ENCODE measurements at places on chromosomes 1 and 21.
A peak's percentile ranks its signal among the peaks of the same experiment; 100 is the strongest.

GRCh38 chr1:149846042-149846441 lies 53.3 kb upstream of the BOLA1 start:
- no peak for DNase-seq

DNA sequence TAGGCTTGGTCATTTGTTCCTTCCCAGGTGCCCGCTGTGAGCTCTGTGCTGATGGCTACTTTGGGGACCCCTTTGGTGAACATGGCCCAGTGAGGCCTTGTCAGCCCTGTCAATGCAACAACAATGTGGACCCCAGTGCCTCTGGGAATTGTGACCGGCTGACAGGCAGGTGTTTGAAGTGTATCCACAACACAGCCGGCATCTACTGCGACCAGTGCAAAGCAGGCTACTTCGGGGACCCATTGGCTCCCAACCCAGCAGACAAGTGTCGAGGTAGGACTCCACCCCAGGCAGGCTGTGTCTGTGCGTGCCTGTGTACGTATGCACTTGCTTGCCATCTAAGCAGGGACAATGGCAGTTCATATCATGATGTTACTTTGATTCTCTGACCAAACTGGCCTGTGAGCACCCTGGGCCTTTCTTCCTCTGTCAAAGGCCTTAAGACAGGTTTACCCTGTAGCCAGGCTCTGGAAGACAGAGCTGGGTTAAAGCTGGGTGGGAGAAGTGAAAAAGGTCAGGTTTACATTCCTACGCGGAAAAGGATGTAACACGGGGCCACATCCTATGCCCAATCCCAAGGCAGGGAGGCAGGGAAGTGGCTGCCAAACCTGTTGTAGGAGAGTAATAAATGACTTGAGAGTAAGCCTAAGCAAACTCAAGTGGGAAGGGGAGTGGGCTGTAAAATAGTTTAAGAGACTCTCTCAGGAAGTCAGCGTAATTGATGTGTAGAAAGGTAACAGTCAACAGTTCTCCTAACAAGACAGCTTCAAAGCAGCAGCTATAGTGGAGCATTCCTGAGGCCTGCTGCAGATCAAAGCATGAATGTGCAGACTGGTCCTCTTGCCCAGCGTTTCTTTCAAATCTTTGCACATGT lies 42.5 kb downstream of the LAMC2 start:
- no peak for DNase-seq

DNA sequence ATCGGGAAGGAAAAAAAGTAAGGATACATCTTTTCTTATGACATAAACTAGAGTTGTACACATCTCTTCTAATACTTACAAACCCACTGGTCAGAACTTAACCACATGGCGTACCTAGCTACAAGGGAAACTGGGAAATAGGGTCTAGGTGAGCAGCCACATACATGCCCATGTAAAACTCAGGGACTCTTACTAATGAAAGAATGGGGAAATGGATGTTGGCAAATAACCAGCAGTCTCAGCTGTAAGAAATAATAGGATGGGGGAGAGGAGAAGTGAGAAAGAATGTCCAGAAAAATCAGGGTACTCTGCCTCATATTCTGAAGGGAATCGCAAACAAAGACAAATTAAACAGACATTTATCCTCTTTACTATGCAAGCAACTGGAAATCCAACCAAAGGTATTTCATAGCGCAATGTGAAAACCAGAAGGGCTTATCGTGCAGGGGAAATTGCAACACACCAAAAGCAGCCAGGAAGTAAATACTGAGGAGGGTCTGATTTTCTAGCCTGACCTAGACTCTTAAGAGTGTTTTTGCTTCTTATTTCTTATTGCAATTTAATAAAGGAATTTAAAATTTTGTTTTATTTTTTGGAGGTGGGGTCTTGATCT lies 17.5 kb downstream of the GTF2B start:
- DNase-seq, result no peak

DNA sequence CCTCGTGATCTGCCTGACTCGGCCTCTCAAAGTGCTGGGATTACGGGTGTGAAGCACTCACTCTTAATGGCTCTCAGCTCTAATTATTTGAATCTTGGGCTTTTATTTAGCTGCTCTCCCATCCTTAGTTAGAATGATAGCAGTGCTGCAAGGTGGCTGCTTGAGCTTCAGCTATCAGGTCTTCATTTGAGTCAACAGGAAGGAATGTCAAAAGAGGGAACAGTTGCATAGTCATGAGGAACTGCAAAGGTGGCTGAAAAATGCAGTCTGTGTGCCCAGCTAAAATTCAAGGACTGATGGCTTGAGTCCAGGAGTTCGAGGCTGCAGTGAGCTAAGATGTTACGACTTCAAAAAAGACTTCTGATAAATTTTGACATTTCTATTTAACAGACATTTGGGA lies 55.6 kb downstream of the UCK2 start:
- no peak for DNase-seq

GRCh38 chr1:17008208-17008855 lies 3.4 kb downstream of the ATP13A2 start:
- DNase-seq, result no peak

DNA sequence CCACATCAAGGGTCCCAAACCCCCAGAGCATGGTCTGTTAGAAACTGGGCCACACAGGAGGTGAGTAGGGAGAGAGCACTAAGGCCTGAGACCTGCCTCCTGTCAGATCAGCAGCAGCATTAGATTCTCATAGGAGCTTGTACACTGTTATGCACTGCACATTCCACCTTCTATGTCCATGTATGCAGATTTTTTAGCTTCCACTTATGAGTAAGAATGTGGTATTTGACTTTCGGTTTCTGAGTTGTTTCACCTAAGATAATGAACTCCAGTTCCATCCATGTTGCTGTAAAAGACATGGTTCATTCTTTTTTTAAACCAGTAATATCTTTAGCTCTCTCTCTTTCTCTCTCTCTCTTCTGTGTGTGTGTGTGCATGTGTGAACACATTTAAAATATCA lies 663 bp upstream of the GBP6 start:
- DNase-seq, result no peak

DNA sequence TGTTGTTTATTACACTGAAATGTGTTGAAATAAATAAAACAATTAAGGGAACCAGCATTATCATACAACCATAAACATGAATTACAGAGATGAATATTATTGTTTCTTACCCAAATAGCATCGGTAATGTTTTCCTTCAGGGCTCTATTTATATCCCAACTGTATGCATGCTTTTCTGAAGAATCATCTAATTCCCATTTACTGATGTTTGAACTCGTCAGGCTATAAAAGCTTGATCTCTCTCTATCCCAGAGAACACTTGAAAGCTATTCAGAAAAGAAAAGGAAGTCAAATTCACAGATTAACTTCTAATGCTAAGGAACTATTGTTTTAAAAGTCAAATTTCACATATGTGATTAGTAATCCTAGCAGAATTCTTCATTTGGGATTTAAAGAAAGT lies 12.4 kb downstream of the NUP133 start:
- no peak for DNase-seq

- peak; percentile 16 for DNase-seq
Observed at GRCh38 chr1:206809504-206810084, 37.3 kb upstream of the IL10 start.

DNA sequence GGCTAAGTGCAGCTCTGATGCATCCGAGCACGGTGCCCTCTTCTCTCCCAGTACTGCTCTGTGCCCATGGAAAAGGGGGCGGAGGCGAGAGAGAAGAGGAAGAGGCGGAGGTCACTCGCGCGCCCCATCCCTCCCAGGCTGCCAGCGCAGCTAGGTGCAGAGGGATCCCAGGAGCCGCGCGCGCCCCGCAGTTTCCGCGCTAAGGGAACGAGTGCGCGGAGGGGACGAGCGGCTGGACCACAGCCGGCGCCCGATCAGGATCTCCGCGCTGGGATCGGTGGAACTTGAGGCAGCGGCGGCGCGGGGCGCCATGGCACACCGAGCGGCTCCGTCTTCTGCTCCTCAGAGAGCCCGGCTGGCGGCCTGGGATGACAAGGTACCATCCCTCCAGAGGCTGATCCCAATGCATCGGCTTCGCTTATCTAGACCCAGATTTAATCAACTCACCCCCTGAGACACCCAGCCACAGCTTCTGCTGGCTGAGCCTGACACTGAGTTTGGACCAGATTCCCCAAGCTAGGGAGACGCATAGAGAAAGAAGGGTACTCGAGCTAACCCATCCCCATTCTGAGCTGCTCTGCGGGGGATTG lies at the start of gene PTGFR:
Gene PTGFR (plus strand): TSS at position 114 of the 590 bp plus-strand sequence. CDS start 1,770 bp downstream, outside the sequence.
- peak; percentile 68 for DNase-seq

DNA sequence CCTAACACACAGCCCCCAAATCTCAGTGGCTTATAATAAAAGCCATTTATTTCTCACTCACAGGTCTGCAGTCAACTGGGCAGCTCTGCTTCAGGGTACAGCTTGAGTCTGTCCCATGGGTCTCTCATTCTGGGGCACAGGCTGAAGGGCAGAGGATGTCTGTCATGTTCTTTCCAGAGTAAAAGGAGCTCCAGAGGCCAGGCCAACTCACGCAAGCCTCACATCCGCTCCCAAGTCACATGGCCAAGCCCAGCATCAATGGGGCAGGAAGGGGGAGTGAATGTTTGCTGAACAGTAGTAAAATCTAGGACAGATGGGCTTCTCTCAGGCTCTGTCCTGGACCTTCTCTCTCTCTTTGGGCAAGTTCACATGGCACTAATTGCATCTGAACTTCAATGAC lies 7.1 kb upstream of the SSBP3 start:
- DNase-seq, result no peak

GRCh38 chr1:96568639-96569038 lies 152.9 kb upstream of the PTBP2 start:
- DNase-seq, result no peak

- no peak for DNase-seq
Observed at GRCh38 chr1:95951371-95952102, 717.5 kb downstream of the RWDD3 start.

- DNase-seq, result no peak
Observed at GRCh38 chr1:15075817-15076216, 77.7 kb upstream of the TMEM51 start.

- DNase-seq, result no peak
Observed at GRCh38 chr1:228207851-228208821, at the start of gene OBSCN. Gene OBSCN, plus strand, starts transcription at chr1:228208044. Its CDS starts 3,740 bp downstream, at chr1:228211784.

GRCh38 chr1:204726478-204726877 lies 40.9 kb upstream of the LRRN2 start:
- DNase-seq, result no peak

GRCh38 chr1:205812271-205812877 lies 624 bp downstream of the SLC41A1 start:
- no peak for DNase-seq

GRCh38 chr1:229365569-229365968 lies 22.7 kb upstream of the CCSAP start:
- DNase-seq, result no peak

DNA sequence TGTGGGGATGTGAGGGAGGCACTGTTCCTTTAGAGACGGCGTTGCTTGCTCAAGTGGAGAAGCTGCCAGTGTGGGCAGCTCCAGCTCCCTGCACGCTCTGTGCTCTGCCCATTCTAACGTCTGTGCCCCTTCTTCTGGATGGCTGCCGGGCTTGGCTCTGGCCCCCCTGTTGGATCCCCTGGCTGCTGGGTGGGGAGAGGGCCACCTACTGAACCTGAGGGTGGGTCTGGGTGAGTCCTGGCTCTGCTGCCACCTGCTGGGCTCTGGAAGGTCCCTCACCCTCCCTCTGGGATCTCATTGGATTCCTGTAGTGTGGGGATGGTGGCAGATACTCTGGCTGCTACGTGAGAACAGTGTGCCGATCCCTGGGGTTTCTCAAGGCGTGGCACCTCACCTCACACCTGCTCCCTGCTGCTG lies 5.0 kb downstream of the PFKL start:
- DNase-seq, result peak; percentile 37

DNA sequence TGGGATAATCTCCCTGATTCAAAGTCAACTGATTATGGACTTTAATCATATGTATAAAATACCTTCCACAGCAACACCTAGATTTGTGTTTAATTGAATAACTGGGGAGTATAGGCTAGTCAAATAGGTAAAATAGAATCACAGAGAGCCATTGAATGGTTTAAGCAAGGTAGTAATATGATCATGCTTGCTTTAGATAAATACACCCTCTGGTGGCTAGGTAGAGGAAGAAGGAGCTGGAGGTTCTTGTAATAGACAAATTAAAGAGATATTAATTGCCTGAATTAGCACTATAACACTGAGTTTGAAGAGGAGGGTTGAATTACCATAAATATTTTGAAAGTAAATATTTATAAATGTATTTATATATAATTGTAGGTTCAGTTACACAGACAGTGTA lies 40.3 kb downstream of the DIRAS3 start:
- DNase-seq, result peak; percentile 9

DNA sequence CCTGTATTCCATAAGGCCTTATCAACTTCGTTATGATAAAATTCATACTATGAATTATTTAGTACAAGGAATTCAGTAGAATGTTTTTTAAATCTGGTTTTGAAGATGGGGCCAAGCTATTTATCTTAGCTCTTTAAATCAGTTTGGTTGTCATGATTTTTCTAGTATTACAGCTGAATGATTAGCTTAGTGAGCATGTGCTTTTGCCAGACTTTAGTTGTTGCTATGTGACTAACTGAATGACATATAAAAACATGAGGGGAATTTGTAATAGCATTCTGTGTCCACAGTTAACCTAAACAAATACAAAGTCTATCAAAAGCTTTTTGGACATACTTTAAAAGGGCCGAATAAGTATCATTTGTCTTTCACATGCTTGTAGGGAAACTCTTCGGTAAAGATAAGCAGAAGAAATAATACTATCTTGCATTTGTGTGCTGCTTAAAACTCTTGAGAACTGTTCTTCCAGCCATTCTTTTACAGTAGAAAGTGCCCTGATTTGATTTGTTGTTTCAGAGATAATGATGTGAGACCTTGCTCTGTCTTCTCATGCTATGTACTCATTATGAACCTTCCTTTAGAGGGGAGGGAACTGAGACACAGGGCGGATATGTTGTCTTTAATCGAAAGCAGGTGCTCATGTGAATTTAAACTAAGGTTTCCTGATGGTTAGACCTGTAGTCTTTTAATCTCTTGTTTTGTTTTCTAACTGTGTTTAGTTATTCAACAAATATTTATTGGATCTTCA lies 18.8 kb downstream of the NEK7 start:
- no peak for DNase-seq

- no peak for DNase-seq
Observed at GRCh38 chr1:22529901-22530621, 33.2 kb upstream of the EPHA8 start.

Data from NCI-H345 (cell line).